Inflammatory macrophage (primary cell): ENCODE measurements at places on chromosomes 7 and 10.

DNA sequence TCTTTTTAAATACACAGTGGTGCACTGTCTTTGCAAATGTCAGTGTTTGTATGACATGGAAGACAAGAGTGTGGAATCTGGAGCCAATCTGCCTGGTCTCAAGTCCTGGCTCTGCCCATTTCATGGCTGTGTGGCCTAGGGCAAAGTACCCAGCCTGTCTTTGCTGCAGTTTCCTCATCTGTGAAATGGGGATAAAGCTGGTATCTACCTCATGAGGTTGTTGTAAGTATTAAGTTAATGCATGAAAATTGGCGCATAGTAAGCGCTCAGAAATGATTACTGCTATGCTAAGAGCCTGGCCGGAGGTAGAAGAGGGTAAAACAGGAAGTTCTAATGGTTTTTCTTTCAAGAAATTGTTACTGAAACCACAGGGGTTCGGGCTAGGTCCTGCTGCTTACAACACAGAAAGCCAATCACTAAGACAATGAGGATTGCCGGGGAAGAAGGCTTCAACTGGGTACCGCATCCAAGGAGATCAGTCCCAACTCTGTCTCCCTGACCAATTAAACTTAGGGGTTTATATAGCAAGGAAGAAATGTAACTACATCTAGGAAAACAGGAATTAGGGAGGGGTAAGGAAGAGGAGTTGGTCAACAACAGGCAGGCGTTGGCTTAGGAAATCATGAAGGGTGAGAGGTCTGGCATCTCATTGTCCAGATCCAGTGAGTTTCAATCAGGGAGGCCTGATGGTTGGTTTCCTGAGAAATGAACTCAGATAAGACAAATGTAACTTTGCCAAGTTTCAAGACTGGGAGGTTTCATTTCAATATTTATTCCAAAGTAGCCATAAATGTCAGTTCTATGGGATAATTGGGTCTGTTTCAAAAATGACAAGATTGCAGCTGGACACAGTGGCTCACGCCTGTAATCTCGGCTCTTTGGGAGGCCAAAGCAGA, 57.0 kb downstream of the CHST3 start:
- DNase-seq: no peak

DNA sequence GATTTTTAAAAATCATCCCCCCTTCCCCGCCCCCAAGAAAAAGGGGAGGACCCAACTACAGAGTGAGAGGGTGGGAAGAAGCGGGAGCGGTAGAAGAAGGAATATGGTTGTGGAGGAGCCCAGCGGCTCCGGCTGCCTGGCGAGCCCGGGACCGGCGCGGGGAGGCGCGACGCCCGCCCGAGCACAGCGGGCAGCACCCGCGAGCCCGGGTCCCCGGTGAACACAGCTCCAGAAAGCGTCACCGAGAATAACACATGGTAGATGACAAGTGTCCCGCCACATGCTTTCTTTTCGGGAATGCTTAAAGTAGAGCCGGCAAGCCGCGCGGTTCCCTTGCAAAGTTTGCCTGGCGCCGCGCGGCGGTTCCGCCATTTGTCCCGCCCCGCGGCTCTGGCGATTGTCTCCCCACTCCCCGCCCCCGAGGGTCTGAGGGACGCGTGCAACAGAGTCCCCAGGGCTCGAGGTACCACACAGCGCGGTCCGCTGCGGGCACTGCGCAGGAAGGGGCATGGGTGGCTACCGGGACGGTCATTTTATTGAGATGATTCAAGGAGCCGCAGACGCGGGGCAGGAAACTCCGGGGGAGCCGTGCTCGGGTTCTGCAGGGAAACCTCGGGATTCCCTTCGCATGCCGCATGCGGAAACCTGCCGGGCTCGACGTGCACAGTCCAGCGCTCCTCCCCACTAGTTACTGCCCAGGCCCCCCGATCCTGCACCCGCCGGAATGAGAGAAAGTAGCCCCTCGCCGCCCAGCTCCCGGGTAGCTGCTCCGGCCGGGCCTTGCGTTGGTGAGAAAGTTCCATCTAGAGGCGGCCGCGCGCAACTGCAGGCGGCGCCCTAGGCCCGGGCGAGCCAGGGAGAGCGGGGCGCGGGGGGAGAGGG, 781 bp upstream of the GRM8 start:
- peak; percentile 23 for DNase-seq

DNA sequence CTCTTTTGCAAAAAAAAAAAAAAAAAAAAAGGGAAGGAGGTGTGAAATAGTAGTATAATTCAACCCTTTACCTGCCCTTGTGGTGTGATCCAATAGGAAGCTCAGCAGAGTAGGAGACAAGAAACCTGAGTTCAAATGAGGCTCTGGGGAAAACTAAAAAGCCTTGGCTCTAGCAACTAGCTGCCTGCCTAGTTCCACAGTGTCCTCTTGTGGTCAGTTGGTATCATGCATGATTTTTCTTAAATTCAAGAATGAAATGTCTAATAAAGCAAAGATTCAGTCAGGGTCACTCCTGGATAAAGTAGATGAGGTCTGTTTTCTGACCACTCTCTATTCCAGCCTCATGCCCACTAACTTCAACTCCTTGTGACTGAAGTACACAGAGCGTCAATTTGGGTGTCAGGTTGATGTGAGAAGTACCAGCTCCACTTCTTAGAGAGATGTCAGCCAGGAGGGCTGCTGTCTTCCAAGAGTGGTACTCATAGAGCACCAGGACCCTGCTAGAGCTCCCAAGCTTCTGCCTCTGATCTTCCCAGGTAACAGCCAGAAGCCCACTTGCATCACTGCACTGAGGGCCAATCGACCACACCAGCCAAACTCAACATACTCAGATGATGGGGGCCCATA, 10.5 kb downstream of the LSM5 start:
- DNase-seq: peak; percentile 39

- no peak for DNase-seq
Observed at GRCh38 chr7:107170051-107170915, 1.5 kb downstream of the HBP1 start.

DNA sequence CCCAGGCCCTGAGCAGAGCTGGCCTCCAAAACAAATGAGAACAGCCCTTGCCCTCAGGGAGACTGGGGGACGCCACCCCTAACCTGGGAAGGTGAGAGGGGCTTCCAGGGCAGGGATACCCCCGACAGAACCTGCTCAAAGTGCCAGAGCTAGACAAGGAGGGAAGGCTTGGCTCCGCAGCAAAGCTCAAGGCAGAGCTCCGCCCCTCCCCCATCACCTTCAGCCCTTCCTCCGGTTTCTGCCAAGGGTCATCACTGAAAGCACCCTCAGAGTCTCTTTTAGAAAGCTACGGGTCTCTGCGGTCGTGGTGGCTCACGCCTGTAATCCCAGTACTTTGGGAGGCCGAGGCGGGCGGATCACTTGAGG, 73.4 kb upstream of the CUX1 start:
- no peak for DNase-seq

- DNase-seq: no peak
Observed at GRCh38 chr7:70695795-70696083, 436.2 kb upstream of the GALNT17 start.

DNA sequence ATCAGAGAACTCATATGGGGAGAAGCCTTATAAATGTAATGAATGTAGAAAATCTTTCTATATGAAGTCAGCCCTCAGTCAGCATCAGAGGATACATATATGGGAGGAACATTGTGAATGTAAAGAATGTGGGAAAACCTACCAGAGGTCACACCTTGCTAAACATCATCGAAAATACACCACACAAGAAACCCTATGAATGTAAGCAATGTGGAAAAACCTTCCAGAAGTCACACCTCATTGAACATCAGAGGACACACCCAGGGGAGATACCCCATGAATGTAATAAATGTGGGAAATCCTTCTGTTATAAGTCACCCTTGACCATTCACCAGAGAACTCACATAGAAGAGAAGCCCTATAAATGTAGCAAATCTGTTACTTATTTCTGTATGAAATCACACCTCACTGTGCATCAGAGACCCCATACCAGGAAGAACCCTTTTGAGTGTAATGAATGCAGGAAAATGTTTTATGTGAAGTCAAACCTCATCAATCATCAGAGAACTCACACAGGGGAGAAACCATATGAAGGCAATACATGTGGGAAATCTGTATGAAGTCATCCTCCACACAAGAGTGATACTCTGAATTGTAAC, 30.8 kb downstream of the ZNF12 start:
- no peak for DNase-seq

DNA sequence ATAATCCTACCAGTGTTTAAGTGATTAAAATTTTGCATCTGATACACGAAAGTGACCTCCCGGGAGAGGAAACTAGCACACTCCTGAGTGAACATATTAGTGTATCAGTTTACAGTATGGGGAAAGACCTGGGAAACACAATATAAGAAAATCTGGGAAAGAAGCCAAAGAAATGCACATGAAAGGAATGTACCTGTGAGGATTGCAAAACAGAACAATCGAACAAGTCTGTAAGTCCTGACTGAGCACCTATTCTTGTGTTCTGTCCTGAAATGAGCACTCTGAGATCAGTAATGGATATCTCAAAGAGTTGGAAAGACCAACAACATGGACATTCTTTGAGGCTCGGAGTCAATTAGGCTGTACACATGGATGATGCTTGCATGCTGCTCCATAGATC, 554.7 kb downstream of the SORCS3 start:
- DNase-seq: no peak

- no peak for DNase-seq
Observed at GRCh38 chr7:31816810-31817209, 129.8 kb downstream of the PPP1R17 start.

- no peak for DNase-seq
Observed at GRCh38 chr7:139762886-139763285, 14.9 kb downstream of the HIPK2 start.

- peak; percentile 26 for DNase-seq
Observed at GRCh38 chr10:70664702-70665195, 7.6 kb upstream of the ADAMTS14 start.

- no peak for DNase-seq
Observed at GRCh38 chr10:12707461-12708185, 293.9 kb downstream of the CCDC3 start.

- DNase-seq: no peak
Observed at GRCh38 chr10:51767103-51767763, 67.8 kb upstream of the CSTF2T start.

- DNase-seq: no peak
Observed at GRCh38 chr10:24241536-24242040, 32.6 kb downstream of the KIAA1217 start.

GRCh38 chr7:25613912-25614311, 385.6 kb upstream of the NPVF start:
- no peak for DNase-seq

GRCh38 chr7:89401099-89401498, 605.6 kb upstream of the TEX47 start:
- DNase-seq: no peak

DNA sequence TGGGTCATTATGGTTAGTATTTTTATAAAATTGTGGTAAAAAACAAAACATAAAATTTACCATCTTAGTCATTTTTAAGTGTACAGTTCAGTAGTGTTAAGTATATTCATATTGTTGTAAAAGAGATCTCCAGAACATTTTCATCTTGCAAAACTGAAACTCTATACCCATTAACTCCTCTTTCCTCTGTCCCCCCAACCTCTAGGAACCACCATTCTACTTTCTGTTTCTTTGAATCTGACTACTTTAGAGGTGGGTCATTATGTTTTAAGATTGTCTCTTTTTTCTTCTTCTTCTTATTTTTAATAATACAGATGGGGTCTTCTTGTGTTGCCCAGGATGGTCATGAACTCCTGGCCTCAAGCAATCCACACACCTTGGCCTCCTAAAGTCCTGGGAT, 84.1 kb downstream of the DOCK4 start:
- no peak for DNase-seq

DNA sequence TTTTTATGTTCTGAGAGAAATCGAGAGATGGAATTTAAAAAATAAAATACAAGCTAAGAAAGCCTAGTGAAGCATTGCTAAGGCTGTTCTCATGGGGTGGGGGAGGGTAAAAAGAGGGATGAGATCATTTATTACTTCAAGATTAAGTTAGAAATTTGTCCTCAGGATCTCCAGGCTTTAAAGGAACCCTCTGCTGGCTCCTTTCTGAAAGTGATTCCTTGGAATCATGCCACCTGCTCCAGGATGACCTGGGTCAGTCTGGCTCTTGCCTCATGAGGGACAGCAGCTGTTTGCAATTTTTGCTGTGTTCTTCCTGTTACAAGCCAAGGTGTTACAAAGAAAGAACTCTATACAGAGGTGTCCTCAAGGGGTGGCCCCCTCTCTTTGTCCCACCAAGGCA, 69.8 kb downstream of the CDK1 start:
- DNase-seq: no peak

GRCh38 chr10:120741396-120741795, 109.8 kb upstream of the WDR11 start:
- DNase-seq: no peak

DNA sequence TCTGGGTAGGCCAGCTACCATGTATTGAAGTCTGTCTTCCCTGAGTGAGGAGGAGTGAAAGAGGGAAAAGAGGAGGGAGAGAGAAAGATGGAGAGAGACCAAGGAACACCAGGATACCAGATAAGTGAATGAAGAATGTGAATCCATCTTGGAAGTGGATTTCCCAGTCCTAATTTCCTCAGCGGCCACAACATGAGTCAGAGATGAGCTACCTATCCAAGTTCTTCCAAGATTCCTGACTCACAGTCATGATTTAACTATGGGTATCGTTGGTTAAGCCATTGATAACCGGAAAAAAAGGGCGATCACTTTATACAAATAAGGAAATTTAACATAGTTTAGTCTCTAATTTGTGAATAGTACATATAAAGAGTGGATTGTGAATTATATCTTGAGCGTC, 561.8 kb downstream of the ATRNL1 start:
- DNase-seq: no peak

DNA sequence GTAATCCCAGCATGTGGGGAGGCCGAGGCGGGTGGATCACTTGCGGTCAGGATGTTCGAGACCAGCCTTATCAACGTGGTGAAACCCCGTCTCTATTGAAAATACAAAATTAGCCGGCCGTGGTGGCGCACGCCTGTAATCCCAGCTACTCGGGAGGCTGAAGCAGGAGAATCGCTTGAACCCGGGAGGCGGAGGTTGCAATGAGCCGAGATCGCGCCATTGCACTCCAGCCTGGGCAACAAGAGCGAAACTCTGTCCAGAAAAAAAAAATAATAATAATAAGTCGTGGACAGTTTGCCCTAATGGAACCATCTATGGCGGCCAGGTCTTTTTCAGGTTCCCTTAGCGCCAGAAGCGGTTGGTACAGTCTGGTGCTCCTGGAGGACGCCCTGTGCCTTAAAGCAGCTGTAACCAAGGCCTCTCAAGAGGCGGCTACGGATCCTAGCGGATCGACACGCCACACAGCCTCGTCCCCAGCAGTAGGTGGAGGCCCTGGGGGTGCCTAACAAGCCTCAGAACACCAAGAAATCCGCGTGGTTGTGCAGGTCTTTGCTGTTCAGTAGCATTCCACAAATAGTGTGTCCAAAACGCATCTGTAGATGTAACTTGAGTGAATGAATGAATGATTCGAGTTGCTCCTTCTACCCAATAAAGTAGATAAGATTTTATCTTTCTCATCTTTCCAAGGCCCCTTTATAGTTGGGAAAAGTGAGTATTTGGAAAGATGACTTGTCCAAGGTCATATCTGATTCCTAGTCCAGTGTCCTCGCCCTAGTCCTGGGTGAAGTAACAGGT, 982 bp downstream of the PGAM1 start:
- DNase-seq: no peak
